Cortex of kidney (tissue), 1 donor: ENCODE measurements at places on chromosomes 13 and 19.

DNA sequence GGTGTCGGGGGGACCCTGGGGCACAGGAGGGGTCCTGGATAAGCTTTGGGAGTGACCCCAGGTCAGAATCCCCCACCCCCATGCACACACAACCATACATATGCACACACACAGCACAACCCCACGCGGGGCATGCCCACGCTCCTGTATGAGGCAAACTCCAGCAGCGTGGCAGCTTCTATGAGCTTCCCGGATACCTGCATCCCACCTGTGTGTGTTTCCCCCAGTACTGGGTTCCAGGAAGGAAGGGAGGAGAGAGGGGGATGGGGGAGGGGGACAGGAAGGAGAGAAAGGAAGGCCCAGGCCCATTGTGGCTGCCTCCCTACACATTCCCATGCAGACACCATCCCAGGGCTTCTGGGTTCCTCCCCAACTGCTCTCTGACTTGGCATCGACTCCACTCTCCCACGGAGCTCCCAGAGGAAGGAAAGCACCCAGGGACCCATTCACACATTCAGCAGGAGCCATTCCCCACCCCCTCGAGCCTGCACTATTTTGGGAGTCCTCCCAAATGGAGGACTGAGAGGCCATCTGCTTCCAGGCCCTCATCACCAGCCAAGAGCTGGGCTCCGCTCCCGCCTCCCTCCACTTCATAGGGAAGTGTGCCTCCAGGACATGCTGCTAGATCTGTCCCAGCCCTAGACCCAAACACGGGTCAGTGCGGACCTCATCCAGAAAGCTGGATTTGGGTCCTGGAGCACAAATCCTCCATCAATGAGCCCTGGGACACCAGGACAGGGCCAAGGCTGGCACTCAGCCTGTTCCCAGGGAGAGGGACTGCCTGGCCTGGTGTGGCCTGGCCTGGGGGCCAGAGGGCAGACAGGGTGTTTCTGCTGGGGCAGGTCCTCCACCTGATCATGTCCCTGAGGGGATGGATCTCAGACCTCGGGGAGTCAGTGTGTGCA lies 13.2 kb downstream of the PRR36 start:
- no peak for DNase-seq

DNA sequence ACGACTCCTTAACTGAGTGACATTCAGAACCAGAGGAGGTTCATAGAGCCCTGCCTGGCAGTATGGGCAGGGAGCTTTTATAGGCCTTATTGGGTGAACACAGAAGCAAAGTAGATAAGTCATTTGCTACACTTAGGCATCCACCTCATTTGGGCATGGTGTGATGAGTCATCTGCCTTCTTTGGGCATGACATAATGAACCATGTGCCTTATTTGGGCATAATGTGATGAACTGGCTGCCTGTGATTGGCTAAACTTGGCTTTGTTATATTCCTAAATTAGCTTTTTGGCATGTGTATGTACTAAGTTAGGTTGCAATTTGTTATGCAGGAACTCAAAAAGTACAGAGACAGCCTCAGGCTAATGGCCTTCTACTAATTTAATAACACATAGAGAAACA lies 2210.2 kb upstream of the PCDH20 start:
- no peak for DNase-seq

GRCh38 chr19:35038623-35039512 lies 2.7 kb upstream of the HPN start:
- DNase-seq = no peak

DNA sequence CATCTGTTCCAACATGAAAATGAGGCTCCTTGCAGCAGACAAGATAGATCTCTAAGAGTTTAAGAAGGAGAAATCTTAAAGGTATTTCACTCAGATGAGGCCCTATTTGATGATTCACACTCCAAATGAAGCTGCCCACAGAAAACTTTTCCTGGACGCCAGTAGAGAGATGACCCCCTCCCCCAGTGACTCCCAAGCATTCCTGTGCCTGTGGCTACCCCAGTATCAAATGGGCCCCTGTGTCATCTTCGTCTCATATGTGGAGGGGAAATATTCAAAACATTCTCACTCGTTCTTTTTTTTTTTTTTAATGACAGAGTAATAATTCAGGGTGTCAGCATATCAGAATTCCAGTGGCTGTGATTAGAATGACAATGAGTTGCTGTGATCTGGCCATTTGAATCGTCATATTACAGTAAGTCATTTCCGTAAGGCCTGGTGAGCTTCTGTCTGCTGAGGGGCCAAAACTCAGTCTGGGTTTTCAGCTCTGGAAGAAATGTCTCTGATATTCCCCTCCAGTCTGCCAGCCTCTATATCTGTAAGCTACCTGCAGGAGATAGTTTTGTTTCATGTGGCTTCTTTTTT lies 194.7 kb downstream of the URI1 start:
- no peak for DNase-seq

DNA sequence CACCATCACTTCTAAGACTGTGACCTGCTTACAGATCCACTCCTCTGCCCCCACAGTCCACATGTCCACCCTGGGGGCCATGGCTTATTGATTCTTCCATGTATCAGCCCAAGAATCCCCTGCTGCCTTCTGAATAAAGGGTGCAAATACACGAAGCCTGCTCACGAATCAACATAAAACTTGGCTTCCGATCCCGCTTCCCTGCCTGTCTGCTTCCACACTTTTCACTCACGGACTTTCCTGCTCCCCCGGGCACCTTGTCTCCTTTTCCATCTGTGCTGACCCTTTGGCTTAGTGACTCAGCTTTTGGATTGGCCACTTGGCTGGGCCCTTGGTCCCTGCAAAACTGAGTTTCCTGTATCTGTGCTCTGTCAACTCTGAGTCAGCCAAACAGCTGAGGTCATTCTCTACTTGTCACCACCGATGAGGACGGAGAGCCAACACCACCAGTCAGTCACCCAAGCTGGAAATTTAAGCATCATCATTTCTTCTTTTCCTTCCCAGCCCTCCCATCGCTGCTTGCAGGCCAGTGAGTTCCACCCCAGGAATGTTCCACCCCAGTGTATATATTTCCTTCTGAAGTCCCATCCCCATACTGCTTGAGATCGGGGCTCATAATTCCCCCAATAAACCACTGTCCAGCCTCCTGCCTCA lies 11.4 kb upstream of the USP12 start:
- no peak for DNase-seq

DNA sequence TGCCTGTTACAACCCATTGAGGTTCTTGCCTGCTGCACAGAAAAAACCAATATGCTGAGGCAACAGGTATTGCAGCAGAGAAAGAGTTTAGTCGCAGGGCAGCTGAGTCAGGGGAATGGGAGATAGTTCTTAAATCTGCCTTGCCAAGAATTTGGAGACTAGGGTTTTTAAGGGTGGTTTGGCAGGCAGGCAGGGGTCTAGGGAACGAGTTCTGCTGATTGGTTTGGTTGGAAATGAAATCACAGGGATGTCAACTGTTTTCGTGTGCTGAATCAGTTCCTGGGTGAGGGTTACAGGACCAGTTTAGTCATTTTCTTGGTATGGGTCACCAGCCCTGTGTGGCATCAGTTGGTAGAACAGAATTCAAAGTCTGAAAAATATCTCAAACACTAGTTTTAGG lies 36.6 kb downstream of the PDS5B start:
- no peak for DNase-seq

GRCh38 chr19:6092329-6093286 lies 17.7 kb downstream of the RFX2 start:
- DNase-seq = no peak

DNA sequence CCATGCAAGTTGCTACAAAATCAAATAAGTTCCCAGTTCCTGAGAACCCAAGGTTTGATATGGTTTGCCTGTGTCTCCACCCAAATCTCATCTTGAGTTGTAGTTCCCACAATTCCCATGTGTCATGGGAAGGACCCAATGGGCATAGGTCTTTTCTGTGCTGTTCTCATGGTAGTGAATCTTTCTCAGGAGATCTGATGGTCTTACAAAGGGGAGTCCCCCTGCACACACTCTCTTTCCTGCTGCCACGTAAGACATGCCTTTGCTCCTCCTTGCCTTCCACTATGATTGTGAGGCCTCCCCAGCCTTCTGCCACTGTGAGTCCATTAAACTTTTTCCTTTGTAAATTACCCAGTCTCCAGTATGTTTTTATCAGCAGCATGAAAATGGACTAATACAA lies 28.5 kb upstream of the TSHZ3 start:
- no peak for DNase-seq

- DNase-seq = no peak
These were observed 789.1 kb downstream of the GPC5 start for GRCh38 chr13:92187378-92187989.

DNA sequence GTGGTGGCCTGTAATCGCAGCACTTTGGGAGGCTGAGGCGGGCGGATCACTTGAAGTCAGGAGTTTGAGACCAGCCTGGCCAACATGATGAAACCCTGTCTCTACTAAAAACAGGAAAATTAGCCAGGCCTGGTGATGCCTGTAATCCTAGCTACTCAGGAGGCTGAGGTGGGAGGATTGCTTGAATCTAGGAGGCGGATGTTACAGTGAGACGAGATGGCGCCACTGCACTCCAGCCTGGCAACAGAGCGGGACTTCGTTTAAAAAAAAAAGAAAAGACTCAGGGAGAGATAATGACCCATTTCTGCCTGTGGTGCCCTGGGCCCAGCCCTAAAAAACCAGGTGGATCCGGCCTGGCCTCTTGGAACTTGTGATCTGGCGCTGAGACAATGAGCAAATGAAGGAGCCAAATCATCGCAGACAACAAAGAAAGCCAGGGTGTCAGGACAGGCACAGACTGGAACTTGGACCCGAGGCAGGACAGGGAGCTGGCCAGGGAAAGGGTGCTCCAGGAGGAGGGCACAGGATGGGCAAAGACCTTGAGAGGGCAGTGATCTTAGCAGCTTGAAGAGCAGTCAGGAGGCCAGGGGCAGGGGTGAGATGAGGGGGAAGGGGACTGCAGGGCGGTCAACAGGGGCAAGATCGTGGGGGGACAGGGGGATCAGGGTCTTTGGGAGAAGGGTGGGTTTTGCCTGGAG lies 962 bp upstream of the JAK3 start:
- DNase-seq = no peak

GRCh38 chr13:28750187-28751045 lies 31.6 kb upstream of the SLC46A3 start:
- no peak for DNase-seq

DNA sequence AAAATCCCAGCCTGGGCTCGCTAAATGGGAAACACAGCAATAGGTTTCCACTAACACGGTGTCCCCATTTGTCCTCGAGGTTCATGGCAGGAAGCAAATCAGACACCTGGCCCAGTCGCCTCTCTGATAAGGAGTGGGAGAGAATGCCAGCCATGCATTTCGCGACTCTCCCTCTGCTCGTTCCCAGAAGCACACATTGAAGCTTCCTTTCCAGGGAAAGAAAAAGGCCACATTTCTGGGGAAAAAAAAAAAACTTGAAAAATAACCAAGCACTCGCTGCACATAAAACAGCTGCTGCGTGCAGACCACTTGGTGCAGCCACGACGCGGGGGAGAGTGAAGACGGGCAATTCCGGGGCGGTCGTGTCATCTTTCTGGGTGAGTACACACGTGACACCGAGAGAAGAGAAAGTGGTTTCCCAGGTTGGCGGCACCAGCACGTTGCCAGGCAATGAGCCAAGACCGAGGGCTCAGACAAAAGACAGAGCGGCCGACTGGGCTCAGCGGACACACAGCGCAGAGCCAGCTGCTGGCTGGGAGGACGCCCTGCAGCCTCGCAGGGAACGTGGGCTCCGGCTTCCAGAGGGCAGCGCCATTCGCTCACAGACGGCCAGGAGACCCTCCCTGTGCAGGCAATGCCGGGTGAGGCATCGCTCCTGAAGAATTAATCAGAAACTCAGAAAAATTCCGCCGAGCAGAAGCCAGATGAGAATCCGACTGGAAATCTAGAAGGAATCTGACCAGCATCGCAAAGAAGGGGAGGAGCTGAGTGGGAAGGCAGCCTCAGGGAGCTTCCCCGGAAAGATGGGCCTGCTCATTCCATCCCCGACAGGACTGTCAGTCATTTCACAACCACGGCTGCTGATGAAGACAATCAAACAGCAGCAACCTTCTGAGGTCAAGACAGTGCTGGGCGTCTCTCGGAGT lies 83.2 kb upstream of the IRS2 start:
- DNase-seq = no peak

- no peak for DNase-seq
These were observed 263.3 kb downstream of the COG6 start for GRCh38 chr13:39918620-39919236.

DNA sequence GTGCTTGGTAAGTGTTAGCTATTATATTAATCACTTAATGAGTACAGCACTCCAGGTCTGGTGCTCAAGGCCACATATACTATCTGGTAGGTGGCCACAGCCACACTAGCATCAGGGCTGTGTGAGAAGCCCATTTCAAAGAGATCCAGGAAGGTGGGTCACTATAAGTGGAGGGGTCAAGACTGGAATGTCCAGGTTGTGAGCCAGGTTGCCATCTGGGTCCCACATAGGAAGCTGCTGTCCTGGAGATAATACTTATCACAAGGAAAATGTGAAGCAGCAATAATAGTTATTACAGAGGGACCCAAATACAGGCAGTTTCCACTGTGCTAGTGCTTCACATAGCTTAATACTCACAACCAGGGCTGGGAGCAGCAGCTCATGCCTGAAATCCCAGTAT lies 13.1 kb downstream of the C19orf47 start:
- DNase-seq = no peak

DNA sequence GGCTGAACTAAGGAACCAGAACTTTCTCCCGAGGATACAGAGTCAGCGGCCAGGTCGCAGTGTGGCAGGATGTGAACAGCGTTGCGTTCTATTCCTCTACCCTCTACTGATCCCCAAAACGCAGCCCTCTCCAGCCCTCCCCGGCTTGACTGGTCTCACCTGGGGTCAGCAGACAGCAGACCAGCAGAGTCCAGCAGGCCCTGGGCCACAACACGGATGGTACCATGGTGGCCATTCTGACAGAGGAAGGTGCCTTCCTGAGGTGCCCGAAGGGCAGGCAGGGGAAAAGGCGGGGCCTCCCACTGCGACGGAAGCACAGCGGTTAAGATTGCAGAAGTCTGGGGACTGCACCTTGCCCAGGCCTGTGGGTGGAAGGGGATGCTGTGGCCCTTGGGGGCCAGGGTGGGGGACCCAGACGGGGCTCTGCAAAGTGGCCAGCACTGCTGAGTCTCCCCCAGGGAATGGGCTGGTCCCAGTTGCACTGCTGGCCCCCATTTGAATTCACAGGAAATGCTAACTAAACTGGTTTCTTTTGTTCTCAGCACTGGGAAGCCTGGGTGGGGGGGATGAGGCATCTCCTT lies at the start of gene ICAM3:
TSS of gene ICAM3 (minus strand) at position 245 of the 581 bp plus-strand sequence. CDS start at position 235, 10 bp downstream.
- no peak for DNase-seq

GRCh38 chr19:51546650-51547396 lies 15.4 kb upstream of the SIGLEC6 start:
- no peak for DNase-seq
